ENCODE measurements at places on chromosomes 16 and 17.

- DNase-seq, result no peak
These were observed 68.6 kb downstream of the CCT6B start for GRCh38 chr17:34892461-34893249.

GRCh38 chr17:45168991-45169752 lies 7.5 kb downstream of the HEXIM2 start:
- DNase-seq, result no peak

- DNase-seq, result no peak
These were observed 44.5 kb upstream of the SMPD3 start for GRCh38 chr16:68492543-68493411.

DNA sequence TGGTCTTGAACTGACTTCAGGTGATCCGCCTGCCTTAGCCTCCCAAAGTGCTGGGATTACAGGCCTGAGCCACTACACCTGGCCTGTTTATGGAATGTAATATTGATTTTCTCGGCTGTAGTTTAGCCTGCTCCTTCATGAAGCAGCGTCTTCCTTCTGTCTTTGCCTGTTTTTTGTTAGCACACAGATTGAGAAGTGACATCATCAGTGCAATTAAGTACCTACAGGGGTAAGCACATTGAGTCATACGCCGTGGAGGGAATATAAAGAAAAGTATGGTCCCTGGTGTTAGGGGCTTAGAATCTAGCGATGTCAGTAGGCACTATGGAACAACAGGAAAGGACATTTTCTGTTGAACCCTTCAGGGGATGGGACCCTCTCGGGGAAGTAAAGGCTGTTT lies 48.7 kb upstream of the SEC14L1 start:
- DNase-seq, result no peak

DNA sequence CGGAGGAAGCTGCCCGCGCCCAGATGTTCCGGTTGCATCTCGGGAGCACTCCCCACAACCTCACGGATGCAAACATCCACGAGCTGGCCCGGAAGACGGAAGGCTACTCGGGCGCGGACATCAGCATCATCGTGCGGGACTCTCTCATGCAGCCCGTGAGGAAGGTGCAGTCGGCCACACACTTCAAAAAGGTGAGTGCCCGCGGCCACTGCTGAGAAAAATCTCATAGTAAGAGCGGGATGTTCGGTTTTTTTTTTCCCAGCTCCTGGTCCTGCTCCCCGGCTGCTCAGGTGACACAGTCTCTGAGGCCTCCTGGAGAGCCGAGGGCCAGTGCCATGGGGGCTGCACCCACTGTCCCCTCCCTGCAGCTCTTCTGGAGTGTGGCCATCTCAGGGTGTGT lies 9.3 kb downstream of the PDF start:
- no peak for DNase-seq

GRCh38 chr17:5033352-5034015 lies 1.7 kb downstream of the SLC52A1 start:
- no peak for DNase-seq

GRCh38 chr16:56600398-56600999 lies 7.9 kb upstream of the MT2A start:
- DNase-seq, result no peak

DNA sequence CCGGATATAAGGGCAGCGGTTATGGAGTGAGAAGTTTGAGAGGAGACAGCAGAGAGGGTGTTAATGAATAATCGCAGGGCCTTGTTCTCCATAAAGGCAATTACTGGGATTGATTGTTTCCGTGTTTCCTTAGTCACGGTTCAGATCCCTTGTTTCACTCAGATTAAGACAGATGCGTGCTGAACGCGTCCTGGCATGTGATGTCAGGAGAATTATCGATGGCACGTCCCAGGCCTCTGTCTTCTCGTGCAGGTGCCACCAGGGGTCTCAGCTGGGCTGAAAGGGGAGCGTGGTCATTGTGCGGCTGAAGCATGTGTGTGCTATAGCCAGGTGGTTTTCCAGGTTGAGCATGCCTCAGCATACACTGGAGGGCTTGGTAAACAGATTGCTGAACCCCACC lies 142.4 kb upstream of the NOL11 start:
- DNase-seq, result no peak

GRCh38 chr17:76943781-76944213 lies 75.6 kb downstream of the MGAT5B start:
- no peak for DNase-seq

DNA sequence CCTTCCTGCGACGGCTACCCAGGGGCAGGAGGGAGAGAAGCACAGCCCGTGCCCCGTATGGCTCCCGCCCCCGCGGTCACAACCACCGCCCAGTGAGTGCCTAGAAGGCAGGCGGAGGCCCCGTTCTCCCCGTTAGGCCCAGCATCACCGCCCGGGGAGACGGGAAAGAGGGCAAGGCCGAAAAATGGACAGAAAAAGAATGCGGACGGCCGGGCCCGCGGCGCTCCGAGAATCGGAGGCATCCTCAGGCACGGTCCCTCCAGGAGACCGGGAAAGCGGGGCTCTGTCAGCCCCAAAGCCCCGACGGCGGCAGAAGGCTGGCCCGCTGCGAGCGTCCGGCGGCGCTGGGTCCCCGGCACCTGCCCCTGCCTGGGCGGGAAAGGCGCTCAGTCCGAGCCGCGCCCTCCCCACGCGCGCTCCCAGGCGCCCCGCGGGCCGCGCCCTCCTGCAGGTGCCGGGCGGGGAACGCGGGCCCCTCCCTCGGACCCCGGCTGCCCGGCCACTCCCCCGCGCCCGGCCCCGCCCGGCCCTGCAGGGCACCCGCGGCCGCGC lies 407 bp downstream of the MCRIP1 start:
- DNase-seq, result peak; percentile 51

DNA sequence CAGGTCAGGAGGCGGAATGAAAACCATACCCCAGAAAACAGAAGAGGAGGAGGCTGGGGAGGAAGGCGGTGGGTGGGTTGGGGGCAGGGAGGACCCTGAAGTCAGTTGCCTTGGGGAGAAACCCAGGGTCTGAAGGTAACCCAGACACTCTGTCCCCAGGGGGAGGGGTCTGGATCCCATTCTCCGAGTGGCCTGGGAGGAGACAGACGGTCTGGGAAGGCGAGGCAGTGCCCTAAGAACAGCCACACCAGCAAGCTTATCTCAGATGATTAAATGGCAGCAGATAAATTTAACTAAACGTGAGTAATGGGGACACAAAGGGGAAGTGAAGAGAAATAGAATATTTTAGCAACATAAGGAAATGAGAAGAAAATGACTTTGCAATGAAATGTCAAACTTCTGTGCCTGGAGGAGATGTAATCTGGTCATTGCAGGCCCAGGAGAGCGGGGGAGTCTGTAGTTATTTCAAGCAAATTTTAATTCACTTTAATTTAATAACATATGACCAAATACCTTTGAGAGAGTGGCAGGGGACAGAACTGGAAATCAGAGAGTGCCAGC lies 21.4 kb upstream of the ZFP90 start:
- DNase-seq, result no peak

GRCh38 chr16:53068423-53068833 lies 13.6 kb downstream of the CHD9 start:
- no peak for DNase-seq
